ENCODE measurements at places on chromosomes 7 and 10.

DNA sequence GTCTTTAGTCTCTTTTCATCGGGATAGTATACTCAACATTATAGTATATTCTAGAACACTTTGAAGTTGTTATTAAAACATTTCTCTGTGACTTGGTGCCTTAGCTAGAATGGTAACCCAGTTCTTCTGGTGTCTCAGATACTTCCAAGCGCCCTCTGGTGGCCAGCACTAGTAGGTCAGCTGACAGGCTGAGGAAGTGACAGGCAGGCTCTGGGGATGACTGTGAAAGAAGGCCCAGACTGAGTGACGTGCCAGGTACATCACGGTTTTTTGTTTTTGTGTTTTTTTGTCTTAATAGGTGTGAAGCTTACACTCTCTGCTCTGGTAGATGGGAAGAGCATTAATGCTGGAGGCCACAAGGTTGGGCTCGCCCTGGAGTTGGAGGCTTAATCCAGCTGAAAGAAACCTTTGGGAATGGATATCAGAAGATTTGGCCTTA is 5.1 kb downstream of the COMTD1 start:
- no peak for DNase-seq

- DNase-seq, result no peak
Measured at GRCh38 chr10:58319599-58319998, 15.2 kb upstream of the UBE2D1 start.

GRCh38 chr10:21517134-21518031 is 8.1 kb downstream of the SKIDA1 start:
- no peak for DNase-seq

- DNase-seq, result no peak
Measured at GRCh38 chr10:17022896-17023295, 106.7 kb downstream of the CUBN start.

DNA sequence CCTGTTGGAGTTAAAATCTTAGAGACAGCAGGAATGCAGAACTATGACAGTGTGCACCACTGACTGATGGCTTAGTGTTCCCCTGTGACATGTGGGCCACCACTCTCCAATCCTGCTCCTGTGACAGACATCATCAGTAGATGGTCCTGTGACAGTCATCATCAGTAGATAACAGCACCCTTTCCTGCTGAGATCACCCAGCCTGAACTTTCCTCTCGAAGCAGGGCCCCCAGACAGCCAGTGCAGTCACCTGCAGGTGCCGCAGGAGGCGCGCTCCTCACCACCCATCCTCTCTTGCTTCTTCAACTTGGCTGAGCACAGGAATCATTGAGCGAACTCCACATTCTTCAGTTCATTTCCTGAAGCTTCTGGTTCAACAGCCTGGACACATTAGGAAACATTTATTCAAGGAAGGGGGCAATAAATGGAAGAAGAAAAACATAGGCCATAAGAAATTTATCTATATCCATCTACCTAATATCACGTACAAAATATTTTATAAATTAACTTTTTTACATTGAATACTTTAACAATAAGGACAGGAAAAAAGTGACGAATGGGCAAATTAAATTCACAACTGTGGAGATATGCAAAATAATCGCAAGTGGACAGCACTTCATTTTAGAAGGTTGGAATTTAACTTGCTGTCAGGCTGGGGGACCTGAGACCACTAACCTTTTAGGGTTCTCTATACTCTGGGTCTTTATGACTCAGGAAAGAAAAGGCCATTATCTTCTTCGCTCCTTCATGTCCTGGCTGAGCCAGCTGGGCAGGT is 32.0 kb upstream of the MKI67 start:
- no peak for DNase-seq

DNA sequence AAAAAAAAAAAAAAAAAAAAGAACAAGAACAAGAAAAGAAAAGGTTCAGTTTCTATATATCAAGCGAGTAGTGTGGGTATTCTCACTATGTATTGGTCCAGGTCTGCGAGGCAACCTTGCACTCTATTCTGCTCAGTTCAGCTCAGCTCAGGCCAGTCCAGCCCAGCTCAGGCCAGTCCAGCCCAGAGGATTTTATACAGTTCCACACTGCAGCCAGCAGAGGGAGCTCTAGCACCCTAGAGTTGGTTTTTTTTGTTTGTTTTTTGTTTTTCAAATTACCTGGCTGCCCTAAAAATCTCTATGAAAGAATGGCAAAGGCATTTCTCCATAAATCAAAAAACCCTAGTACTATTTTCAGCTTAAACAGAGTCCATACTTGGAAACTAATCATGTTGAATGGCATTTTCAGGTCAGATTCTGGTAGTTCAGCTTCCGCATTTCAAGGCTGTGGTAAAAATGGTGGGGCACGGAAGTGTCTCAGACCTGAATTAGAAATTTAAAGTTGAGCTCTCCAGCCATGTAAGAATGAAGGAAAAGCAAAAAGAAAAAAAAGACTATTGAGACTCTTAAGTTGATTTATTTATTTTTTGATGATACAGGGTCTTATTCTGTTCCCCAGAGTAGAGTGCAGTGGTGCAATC is 55.2 kb upstream of the GSDME start:
- no peak for DNase-seq

GRCh38 chr10:105605918-105606317 is 964.8 kb downstream of the SORCS3 start:
- no peak for DNase-seq

- no peak for DNase-seq
Measured at GRCh38 chr10:121596689-121597503, 1.3 kb downstream of the FGFR2 start.
